ENCODE measurements at places on chromosomes 6 and 20.

DNA sequence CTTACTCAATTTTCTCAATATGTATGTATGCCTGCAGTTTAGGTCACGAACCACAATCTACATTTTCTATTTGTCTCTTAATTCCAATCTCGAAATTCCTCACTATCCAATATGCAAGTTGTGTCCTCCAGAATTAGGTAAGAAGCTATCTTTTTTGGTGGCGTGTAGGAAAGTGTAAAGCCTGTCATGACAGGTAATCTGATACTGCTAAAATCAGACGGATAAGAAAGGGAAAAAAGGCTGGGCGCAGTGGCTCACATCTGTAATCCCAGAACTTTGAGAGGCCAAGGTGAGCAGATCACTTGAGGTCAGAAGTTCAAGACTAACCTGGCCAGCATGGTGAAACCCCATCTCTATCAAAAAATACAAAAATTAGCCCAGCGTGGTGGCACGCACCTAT lies 185.3 kb downstream of the IBTK start:
- no peak for DNase-seq

DNA sequence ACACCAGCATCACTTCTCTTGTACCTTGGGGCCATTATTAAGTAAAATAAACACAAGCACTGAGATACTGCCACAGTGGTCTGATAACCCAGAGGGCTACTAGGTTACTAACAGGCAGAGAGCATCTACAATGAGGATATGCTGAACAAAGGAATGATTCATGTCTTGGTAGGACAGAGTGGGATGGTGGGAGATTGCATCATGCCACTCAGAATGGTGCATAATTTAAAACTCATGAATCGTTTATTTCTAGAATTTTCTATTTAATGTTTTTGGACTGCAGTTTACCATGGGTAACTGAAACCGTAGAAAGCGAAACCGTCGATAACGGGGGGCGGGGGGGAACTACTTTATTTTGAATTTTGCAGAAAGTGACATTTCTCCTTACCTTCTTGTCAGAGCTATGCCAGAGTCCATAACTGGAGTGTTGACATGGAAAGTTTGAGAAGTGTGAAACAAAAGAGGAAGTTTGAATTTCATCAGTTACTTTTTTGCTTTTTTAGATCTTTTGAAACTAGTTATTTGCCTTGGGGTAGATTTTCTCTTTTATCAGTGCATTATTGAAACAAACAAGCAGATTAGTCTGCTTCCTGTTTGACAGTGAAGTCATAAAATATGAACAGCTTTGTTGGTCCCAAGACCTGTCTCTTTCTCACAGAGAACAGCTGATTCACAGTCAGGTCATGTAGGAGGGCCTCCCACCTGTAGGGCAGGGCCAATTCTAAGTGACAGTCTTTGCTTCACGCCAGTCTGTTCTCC lies 124.9 kb downstream of the KLHL32 start:
- peak; percentile 21 for DNase-seq

- no peak for DNase-seq
Observed at GRCh38 chr20:52965819-52966218, 6.3 kb upstream of the TSHZ2 start.

DNA sequence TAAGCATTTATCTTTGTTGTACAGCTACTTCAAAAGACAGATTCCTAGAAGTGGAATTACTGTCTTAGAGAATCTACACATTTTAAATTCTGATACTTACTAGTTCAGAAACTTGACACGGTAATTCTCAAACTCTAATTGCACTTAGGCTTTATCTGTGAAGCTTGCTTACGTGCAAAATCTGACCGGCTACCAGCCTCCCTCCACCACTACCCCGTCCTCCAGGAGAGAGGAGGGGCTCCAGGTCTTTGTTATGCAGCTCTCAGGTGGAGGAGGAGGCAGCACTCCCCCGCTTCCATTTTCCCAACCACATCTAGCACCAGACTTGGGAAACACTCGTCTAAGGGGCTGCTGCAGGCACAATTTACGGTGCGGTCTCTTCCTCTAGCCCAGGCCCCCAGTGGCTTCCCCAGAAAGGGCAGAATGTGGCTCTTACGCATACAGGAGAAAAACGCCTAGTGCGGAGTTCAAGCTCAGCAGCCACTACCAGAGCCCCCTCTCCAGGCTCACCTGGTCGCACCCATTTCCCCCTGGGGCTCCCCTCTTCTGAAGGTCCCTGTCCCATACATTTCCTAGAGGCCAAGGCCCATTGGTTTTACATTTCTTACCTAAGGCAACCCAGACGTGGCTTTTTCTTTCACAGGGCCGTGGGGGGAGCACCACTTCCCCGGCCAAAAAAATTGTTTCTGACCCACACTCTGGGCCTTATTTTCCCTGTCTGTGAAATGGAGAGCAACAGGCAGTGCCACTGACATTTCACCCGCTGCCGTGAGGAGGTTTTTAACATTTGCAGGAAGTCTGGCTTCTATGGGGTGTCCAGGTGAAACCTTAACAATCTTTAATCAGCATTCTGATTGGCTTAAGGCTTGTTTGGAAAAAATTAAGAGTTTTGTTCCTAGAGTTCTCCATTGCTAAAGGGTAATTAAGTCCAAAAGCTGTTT lies 1.6 kb upstream of the TGIF2 start:
- no peak for DNase-seq

- DNase-seq: no peak
Observed at GRCh38 chr6:170175644-170176135, 115.2 kb downstream of the DLL1 start.

DNA sequence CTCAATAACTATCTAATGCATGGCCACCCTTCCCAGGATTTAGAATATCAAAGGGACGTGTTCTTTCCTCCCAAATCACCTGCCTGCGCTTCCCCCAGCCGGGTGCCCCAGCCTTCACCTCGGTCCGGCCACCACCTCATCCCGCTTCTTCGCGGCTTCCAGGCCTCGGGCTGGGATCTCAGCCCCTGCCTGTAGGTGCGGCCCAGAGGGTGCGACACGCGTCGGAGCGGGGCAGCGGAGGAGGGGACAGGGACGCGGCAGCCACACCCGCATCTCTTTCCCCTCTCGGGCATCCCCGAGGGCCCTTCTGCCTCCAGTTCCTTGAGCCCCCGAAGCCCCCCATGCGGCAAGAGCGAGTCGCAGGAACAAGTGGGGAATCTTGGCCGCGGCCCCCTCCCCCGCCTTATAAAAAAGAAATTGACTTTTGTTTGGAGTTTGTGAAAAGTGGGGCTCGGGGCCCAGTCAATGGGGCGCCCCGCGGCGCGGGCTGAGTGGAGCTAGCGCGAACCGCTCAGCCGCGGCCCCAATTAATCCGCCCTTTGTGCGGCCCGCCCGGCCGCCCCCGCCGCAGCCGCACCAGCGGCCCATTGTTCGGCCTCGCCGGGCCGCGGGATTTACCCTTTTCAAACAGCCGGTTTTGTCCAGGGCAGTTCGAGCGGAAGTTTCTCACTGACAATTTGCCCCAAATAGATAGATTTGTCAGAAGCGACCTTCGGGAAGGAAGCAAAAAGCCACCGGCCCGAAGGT lies 8.4 kb upstream of the NR2E1 start:
- DNase-seq: no peak

GRCh38 chr20:20368418-20369249 lies 730 bp downstream of the INSM1 start:
- peak; percentile 28 for DNase-seq

DNA sequence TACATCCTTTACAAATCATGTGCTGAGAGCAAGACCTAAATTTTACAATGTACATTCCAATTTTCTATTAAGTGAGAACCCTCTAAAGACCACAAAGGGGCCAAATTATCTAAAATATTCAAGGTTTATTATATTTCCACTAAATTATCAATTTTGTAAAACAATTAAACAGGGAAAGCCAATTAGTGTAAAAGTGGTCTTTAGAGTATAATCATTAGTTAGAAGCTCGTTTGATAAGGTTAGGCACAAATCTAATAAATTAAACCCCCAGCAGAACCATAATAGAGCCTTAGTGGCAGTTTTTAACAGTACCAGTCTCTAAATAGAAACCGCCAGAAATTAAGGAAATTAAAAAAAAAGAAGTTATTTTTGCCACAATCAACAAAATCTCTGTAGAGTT lies 249.1 kb upstream of the MANEA start:
- no peak for DNase-seq

- no peak for DNase-seq
Observed at GRCh38 chr20:63142933-63143332, 73.0 kb downstream of the YTHDF1 start.

DNA sequence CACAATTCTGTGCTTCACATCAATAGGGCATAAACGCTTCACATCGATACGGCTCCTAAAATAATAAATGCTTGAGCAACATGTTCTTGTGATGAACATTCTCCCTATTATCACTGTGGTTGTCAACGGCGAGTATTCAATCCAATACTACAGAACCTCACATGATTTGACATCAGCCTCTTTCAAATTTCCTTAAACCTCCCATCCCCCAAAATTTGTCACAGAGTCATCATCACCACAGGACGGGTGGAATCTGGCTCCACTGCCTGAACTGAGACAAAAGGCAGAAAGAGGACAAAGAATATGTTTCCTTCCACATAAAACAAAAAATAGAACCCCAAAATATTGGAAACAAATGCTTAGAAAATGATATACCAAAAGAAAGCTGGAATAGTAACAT lies 7.3 kb downstream of the THEMIS start:
- no peak for DNase-seq

DNA sequence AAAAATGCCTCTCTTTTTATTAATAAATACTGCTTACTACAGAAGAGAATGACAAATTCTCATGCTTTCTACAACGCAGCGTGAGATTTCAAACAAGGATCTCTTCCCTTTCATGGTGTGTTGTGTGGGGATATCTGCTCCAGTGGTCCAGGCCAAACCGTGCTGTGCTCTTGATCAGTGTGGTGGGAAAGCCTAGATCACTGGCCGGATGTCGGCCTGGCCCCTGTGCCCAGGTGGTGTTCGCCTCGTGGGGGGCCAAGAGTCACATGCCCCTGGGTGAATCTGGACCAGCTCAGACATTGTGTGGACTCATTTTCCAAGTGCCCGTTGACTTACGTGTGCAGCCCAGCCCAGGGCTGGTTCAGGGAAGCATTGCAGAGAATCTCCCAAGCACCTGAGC lies 4.3 kb downstream of the CDH4 start:
- DNase-seq: no peak

GRCh38 chr6:32692019-32692418 lies 25.6 kb upstream of the HLA-DQB1 start:
- DNase-seq: no peak

- DNase-seq: no peak
Observed at GRCh38 chr6:155183095-155183494, 80.7 kb upstream of the CLDN20 start.

DNA sequence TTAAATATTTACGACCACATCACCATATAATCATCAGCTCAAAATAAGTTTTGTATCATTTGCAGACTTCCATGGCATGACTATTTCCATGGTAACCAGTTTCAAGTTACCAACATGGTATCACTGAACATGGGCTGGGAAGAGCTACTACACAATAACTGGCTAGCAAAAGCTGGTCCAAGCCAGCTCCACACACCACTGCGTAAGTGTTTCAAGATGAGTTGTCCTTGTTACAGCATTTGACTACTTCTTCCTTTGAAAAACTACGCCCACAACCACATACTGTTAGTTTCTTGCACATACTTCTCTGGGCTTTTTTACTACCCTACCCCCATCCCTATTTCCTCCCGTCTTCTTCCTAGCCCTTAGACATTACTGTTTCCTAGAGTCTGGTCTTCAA lies 8.5 kb downstream of the CD164 start:
- peak; percentile 40 for DNase-seq

DNA sequence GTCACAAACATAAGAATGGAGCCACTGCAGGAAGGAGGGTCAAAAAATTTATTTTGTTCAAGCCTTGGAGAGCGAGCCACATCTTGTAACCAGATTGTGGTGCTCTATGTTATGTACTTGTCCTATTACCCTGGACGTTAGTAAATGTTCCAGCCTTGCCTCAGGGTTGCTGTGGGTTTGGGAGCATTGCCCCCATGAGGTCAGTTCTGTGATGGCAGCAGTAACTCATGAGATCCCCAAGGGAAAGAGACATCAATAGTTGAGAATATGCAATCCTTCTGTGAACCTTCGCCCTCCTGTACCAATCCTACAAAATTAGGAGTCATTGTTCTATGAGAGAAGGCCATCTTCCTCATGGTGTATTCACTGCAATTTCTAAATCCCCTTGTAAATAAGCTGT lies 16.4 kb upstream of the CFAP206 start:
- DNase-seq: peak; percentile 51

GRCh38 chr6:38215225-38215624 lies 395.7 kb downstream of the ZFAND3 start:
- peak; percentile 6 for DNase-seq

GRCh38 chr6:93123585-93123984 lies 295.8 kb downstream of the EPHA7 start:
- no peak for DNase-seq

GRCh38 chr6:41275489-41275888 lies 11.0 kb downstream of the TREM1 start:
- DNase-seq: no peak

GRCh38 chr20:58141496-58141895 lies 87.0 kb downstream of the ANKRD60 start:
- DNase-seq: no peak

DNA sequence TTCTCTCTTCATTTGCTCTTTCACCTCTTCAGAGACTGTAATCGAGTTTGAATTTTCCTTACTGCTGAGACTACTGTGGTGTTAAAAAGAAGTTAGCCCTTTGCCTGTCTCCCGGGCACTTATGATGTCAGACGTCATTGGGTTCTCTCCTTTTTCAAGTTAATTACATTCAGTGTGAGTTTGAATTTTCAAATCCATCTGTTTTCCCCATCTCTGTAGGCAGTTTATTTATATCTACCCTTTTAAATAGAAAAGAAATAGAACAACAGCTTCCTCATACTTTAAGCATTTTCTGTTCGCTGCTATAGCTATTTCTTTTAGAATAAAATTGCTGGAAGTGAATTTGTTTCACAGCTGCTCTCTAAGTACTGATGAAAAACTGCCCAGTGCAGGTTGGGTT lies 81.4 kb downstream of the MCHR2 start:
- no peak for DNase-seq

- no peak for DNase-seq
Observed at GRCh38 chr20:33178726-33179125, 10.8 kb downstream of the BPIFA2 start.

DNA sequence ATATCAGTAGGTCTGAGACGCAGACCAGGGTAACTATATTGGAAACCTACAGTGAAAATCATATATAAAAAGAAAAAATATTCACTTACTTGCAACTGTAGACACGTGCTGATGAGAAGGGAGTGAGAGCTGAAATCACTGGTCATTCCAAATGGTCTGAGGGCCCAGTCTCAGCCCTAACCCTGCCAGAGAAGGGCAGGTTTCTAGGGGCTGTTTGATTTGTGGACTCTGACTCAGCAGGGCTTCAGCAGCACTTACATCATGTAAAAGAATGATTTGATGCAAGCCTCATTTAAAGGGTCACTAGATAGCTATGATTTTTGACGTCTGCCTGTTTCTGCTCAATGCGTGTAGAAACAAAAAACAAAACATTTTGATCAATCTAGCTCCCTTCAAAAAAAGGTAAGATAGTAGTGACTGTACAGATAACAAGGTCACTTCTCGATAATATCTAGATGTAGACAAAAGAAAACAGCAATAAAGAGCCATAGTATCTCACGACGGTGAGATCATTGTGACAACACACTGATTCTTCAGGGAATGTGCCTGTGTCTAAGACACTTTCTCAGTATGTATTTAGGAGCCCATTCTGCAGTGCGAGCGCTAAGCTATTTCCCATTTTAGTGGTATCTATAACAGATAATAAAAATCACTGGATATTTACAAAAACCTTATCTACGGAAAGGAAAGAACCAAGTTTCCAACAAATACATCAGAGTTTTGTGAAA lies 307.2 kb downstream of the HIVEP2 start:
- no peak for DNase-seq
